ENCODE measurements at places on chromosomes 12 and 14.

DNA sequence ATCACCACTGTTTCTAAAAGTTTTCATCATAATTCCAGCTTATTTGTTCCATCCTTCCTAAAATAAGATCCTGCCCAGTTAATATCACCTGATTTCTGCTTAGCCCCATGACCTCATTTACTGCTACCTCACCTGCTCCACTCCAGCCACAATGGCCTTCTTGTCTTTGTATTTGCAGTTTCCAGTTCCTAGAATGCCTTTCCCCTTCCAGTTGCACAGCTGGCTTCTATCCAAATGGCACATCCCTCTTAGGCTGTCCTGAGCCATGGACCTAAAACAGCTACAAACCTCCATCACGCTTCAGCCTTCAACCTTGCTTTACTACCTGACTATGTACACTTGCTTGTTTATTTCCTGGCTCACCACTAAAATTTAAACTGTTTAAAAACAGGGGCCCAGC lies 6.5 kb upstream of the LGMN start:
- DNase-seq, result no peak

DNA sequence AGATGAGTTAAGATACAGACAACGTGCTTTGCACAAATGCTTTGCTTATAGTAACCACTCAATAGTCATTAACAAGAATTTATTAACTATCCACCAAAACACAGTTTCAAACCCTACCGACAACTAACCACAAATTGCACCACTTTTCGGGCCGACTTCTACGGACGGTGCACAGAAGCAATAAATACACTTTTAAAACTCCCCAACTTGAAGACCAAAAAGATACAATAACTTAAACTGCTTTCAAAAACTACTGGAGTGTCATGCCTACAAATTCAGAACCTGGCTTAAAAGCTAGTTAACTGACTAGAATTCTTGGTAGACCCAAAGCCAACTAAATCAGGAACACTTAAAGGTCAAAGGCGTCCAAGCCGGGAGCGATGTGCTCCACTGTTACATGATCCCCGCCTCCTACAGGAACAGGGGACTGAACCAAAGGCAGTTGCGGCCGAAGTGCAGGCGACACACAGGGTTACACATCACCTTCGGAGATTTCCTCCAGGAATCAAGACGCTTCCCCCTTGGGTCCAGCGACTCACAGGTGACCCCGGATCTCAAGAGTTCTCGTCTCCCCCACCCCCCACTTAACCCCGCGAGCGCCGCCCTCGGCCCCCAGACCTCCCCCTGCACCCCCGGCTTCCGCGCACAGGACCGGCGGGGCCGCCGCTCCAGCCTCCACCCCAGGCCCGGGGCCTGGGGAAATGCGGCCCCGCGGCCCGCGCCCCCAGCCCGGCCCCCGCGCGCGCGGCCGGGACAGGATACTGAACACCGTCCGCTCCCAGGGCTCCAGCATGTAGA lies 507 bp downstream of the SPTSSA start:
- peak; percentile 5 for DNase-seq

GRCh38 chr14:64698903-64699302 lies 5.3 kb upstream of the PLEKHG3 start:
- no peak for DNase-seq

DNA sequence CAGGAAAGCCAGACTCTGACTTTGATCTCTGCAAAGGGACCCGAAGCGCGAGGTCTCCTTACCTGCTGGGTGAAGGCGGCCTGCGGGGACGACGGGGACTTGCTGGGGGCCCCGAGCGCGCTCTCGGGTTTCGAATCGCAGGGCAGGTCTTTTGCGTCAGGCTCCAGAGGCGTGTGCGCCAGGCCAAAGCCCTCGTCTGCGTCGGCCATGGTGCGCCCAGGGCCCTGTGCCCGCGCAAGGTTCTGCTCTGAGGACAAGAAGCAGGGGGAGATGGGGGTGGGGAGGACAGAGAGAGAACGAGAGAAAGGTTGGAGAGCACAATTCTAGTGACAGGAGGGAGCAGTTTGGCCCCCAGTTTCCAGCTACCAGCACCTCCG lies 2.3 kb downstream of the TBX5 start:
- DNase-seq, result no peak

DNA sequence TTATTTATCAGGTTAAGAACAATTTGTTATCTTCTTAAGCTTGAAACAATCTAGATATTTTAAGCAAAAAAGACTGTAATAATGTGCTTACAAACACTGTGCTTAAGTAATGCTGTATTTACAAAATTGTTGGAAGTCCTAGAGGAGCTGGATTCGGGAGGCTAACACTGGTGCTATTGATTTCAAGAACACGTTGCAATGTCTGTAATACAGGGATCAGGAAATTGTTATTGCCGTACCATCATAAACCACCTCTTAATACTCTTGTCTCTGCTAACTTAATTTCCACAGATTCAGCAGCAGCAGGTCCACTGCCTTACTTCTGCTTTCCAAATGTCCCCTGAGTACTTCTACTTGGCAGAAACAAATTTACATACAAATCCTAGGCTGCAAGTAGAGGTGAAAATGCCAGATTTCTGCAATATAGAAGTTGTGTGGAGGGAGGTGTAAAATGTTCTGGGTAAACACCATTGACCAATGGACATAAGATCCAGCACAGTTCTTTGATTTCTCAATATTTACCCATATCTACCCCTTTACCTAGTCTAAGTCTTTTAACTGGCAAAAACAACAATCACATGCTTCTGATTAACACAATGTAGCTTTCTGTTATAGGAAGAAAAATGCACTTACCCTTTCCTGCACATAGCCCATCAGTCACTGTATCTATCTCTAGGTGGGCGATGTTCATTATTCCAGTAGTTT lies 663.4 kb downstream of the TMTC2 start:
- DNase-seq, result no peak

GRCh38 chr14:100124551-100125088 lies 34.8 kb downstream of the DEGS2 start:
- DNase-seq, result no peak

- DNase-seq, result no peak
These were observed 114.4 kb downstream of the PRKCH start for GRCh38 chr14:61435563-61436337.

DNA sequence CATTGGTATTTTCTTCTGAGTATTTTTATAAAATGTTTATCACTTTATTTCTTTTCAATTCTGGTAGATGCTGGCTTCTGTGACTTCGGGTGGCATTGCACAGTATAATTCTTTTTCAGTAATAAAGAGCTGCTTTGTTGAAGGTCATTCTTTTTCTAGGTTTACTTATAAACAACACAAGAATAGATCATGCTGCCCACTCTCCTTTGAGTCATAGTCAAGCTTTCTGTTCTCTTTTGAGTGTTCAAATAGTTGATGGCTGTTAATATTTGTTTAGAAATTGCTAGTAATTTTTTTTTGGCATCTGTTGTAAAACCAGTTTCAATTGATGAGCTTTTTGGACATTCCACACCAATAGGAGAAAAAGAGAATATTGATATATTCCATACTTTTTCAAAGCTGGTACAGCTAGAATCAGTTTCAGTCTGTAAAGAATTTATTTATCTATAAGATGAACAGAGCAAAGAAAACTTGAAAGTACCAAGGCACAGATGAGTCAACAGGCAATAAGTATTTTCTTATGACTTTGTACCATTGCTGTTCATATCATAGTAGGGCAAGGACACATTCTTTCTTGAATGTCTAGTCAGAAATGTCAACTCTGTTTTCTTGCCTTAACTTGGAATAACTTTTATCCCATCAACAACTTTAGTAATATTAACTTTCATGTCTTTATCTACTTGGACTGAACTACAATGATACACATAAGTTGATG lies 513.0 kb upstream of the SEL1L start:
- no peak for DNase-seq

- DNase-seq, result no peak
These were observed 3.7 kb downstream of the CLEC4A start for GRCh38 chr12:8127138-8127537.

DNA sequence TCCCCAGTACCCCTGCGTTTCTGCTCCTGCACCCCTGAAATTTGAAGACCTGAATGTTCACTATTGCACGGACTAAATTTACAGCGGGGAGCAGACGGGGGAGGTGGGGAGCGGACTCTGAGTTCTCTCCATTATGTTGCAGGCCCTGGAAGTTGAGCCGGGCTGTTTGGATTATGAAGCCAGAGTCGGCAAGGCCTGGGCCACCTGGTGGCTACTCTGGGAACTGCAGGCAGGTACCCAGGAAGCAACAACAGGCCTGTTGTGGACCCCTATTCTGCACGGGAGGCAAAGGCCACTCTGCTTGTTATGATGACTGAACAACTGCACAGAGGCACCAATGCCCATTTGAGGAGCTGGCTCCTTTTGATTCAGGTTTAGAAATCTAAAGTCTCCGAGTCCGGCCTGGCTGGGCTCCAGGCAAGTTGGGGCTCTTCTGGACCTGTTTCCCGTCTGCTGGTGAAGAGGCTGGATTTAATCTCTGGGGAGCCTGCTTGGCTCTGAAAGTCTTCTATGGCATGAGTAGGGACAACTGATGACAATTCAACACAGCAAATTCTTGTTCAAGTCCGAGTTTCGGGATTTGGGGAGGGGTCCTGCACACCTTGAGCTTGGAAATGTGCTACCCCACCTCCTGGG lies 34.1 kb upstream of the FAM181A start:
- peak; percentile 74 for DNase-seq

GRCh38 chr12:42128327-42128726 lies 16.3 kb downstream of the GXYLT1 start:
- no peak for DNase-seq

DNA sequence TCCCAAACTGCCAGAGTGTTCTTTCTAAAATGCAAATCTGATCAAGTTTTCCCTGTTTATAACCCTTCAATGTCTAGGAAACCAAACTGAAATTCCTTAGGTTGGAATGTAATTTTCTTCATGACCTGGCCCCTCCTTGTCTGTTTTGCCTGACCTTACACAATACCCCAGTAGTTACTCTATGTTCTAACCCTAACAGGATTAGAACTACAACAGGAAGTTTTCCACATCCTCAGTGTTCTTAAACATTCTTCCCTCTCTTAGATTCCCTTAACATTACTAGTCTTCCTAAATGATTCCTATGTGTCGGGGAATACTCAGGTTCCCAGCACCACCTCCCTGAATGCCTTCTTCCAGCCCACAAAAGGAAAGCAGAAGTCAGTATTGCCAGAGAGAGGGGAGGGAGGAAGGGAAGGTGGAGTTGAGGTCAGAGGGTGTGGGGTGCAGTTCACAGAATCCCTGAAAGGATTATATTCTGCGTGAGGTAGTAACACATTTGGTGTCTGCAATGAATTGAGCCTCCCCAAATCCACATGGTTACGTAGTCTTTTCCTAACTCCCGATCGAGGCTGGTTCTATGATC lies 72.6 kb downstream of the BBS10 start:
- DNase-seq, result no peak

DNA sequence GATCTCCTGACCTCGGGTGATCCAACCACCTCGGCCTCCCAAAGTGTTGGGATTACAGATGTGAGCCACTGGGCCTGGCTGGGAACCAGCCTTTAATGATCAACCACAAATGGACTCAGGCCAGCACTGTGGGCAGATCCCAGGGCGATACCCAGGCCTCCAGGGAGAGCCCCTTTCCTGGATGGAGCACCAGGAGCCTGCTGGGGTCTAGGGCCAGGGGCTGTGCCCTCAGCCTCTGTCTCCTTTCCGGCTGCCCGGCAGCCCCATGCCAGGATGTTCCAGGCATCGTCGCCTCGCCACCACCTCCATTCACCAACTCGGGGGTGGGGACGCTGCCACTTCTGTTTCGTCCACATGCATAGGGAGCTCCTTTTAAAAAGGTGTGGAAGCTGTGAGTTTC lies 2.3 kb downstream of the ADGRD1 start:
- DNase-seq, result no peak

DNA sequence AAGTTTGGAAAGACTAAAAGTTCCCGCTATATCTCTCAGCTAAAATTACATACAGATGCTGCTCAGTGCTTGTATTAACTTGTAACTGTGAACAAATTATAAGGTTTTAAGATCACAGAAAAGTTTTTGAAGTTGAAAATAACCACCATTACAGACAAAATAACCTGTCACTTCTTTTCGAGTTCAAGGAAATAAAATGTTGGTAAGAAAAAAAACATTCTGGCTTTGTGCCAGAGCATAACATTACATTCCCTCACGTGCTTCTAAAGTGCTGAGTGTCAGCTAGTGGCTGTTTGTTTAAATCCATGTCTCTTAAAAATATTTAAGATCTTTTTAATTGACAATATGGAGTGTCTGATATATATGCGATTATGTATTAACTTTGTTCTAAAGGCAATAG lies 27.2 kb upstream of the ADAMTS20 start:
- DNase-seq, result no peak

GRCh38 chr12:119980242-119980641 lies 8.8 kb upstream of the BICDL1 start:
- DNase-seq, result no peak

DNA sequence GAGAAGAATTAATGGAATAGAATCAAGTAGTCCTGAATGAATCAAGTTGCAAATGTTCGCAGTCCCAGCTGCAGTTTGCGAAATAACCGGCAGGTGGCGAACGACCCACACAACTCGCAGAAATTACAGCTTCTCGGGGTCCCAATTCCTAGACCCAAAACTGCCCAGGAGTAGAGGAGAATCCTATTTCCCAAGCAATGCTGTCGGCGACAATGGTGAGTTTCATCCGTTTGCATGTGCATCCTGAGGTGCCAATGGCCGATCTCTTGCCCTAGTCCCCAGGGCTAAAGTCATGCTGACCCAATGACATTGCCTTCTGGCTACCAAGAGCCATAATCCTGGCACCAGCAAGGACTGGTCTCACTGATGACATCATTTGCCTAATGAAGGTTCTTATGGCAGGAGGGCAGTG lies 8.5 kb upstream of the ASCL1 start:
- peak; percentile 58 for DNase-seq

GRCh38 chr14:61518403-61518802 lies 176.9 kb upstream of the HIF1A start:
- no peak for DNase-seq

DNA sequence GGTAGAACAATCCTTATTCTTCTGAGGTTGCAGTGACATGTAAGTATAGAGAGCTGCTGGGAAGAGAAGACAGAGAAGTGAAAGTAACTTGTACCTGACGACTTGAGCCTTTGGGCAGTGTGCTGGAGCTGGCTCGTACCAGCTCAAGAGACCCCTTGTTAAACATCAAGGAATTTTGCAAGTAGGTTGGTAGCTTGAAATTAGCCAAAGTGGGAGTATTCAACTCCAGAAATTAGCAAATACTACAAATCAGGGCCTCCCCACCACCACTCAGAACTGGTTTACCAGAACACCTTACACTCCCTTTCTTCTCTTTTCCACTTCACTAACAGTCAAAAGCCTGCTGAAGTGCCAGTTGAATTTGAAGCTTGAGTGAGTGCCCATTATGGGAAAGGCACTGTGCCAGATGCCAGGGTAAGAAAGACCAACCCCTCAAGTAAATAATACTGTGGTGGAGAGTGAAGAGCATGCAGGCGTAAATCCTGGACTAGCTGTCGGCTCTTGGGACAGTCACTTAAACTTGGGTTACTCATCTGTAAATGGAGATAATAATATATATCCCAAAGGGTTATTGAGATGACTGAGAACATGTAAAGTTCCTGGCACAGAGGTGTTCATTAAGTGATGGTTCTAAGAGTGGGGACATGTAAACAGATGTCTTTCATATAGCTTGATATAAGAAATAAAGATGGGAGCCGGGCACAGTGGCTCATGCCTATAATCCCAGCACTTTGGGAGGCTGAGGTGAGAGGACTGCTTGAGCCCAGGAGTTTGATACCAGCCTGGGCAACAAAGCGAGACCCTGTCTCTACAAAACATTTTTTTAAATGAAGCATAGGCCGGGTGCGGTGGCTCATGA lies 27.0 kb upstream of the EID3 start:
- no peak for DNase-seq

GRCh38 chr14:51575349-51576116 lies 76.2 kb upstream of the FRMD6 start:
- DNase-seq, result no peak
